ENCODE measurements at places on chromosomes 1 and 21.

- peak; percentile 54 for DNase-seq
Measured at GRCh38 chr1:24996983-24997893, 67.2 kb upstream of the RUNX3 start.

GRCh38 chr1:8015036-8015808, 10.9 kb downstream of the ERRFI1 start:
- DNase-seq: peak; percentile 66

GRCh38 chr21:39867198-39867650, at the start of gene PCP4:
Gene PCP4, plus strand, starts transcription at chr21:39867438. Its CDS starts 64 bp downstream, at chr21:39867502.
- peak; percentile 2 for DNase-seq

DNA sequence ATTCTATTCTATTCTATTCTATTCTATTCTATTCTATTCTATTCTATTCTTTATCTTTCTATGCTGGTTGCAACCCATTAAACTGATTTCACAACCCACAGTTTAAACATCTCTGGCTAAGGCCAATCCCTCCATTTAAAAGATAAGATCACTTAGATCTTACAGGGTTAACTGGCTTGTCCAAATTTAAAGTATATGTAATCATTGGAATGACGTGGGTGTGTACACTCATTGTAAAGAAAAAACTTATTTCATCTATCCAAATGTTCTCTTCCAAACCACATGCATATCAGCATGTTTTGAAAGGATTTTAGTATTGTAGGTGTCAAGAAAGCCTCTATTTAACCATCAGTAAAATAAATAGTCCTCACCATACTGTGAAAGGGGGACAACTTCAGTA, 299.6 kb upstream of the RUNX1 start:
- DNase-seq: no peak

- no peak for DNase-seq
Measured at GRCh38 chr1:154767315-154768240, 102.5 kb downstream of the KCNN3 start.

DNA sequence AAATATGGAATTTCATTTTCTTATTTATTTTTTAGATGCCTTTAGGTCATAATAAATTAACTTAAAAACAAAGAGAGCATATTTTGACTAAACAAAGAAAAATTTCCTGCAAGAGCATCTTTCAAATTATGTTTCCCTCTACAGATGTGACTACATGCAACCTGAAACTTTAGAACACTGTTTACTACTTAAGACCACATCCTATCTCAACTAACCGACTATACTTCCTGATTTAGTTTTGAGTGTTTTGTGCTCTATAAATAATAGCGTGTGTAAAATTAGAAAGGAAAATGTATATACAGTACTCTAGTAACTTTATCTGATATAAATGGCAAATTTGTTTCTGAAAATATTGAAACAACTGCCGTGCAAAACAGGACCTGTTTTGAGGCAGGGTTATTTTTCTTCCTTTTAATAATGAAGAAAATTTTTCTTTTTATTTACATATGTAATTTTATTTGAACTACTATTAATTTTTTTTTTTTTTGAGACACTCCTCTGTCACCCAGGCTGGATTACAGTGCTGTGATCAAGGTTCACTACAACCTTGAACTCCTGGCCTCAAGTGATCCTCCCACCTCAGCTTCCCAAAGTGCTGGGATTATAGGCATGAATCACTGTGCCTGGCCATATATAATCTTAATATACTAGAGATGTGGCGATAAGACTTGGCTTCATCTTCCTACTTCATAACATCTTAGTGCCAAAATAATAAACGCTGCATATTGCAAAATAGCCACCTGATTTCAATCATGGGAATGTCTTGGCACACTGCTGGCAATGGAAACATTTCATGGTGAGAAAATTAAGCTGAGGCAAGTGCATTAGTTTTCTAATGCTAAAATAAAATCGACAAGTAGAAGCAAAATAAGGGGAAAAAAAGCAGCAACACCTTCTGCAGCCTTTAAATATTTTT, 12.3 kb downstream of the ZRANB2 start:
- DNase-seq: no peak

DNA sequence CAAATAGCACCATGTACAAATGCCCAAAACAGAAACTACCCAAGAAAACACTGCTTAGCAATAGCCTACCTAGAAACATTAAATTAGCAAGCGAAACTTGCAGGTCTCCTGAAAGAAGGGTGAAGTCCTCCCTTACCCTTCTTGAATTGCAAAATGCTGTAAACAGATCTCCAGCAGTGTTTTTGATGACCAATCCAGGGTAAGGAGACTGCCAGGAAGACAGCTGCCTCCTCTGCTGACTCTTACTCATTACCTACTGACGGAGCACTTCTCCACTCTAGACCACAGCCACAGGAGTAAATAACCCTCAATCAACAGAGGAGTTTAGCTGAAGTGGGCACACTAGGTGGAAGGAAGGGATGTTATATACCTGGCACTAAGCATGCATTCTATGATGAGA, 32.2 kb upstream of the GADD45A start:
- no peak for DNase-seq

- no peak for DNase-seq
Measured at GRCh38 chr1:59688976-59689375, 125.8 kb upstream of the HOOK1 start.

GRCh38 chr1:230266456-230266855, 159.7 kb downstream of the PGBD5 start:
- no peak for DNase-seq

GRCh38 chr1:97196825-97197516, 475.4 kb downstream of the PTBP2 start:
- DNase-seq: no peak

- no peak for DNase-seq
Measured at GRCh38 chr1:157404063-157404501, 148.2 kb downstream of the FCRL5 start.

GRCh38 chr1:228393268-228393701, 13.3 kb downstream of the TRIM11 start:
- no peak for DNase-seq

DNA sequence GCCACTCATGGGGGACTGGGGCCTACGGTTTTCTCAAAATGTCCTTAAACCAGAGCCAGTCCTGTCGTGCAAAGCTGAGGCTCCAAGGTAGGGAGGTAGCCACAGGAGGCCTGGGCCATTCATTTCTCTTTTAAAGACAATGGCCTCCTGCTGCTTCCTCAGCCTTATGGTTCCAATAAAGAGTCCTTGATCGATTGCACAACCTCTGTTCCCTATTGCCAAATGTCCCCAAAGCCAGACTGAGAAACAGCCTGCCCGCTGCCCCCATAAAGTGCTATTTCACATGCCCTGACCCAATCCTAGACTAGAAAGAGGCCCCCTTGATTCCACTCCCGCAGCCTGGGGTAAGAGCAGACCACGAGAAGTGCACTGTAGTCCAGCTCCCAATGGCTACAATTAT, 166.7 kb downstream of the CLIC6 start:
- no peak for DNase-seq

DNA sequence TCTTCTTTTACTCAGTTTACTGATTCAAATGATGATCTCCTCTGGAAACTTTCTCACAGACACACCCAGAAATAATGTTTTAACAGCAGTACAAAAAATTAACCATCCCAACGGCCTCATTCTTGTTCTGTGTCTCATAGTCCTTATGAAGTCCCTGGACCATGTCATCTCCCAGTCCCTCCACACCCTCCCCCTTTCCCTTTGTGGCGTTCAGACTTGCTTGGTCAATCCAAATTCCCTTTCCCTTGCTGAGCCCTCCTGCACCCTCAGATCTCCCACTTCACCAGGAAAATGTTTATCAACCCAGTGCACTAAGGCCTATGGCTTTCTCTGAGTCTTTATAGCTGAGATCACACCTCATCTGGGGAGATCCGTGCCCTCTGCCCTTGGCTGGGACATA, 85.9 kb downstream of the CENPF start:
- DNase-seq: no peak

DNA sequence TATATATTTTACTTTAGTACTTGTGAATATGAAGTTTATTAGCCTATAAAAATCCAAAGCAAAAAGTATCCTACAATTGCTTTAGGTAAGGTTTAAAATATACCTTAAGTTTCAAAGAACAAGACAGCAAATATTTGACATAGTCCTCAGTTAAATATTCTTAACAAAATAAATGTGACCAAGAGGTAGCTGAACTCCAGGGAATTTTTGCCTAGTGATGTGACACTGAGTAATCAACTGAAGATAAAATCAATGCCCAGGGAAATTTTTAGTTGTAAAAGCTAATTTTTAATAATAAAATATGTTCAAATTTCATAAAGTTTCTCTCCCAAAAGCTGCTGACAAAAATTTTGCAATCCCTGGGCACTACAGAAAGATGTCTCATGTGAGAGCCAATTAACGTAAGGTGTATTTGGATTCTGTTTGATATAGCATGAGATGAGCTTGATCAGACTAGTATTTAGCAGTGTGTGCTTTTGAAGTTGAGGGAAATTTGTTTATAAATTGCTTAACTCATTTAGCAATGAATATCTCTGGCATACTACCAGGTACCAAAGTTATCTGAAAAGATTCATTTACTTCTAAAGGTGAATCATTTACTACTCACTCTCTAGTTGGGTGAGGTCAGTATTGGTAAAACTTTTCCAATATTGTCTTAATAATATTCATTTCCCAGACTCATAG, 80.2 kb upstream of the PALMD start:
- no peak for DNase-seq

DNA sequence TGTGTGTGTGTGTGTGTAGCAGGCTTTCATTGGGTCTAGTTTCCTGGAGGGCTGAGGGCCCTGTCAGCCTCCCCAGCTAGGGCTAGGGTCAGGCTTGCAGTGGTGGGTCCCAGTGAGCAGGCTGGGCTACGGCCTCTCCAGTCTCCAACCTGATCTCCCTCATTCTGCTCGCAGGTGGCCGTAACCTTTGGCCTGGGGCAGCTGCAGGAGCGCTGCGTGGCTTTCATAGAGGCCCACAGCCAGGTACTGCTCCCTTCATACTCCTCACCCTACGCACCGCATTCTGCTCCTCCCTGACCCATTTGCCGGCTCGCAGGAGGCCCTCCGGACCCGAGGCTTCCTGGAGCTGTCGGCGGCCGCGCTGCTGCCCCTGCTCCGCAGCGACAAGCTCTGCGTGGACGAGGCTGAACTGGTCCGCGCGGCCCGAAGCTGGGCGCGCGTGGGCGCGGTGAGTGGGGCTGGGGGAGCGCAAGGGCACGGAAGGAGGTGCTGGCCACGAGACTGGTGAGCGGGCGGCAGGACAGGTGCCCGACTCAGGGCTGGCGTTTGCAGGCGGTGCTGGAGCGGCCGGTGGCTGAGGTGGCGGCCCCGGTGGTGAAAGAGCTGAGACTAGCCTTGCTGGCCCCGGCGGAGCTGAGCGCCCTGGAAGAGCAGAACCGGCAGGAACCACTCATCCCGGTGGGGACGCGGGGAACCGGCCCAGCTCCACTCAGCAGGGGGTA, 4.7 kb downstream of the BTBD19 start:
- no peak for DNase-seq

DNA sequence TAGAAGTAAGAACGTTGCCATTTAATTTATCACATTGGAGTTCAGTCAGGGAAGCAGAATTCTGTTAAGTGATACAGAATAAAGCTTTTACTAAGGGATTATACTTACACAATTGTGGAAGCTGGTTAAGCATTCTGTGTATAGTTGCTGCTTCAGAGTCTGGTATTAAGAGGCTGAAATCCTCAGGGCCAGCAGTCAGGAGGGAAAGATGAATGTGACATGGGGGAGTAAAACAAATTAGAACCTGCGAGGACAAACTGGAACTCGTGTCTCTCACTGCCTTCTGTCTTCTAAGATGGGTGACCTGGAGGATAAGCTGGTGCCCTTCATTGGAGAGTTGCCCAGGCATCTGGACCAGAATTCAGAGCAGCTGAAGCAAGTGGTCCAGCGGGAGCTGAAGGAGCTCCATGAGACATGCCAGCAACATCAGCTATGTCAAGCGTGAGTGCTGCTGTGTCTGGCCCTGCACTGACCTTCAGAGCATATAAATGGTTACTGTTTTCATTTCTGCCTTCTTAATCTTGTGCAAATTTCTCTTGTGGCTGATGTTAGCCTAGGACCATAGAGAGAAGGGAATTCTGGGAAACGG, 23.0 kb downstream of the MARK1 start:
- DNase-seq: no peak

DNA sequence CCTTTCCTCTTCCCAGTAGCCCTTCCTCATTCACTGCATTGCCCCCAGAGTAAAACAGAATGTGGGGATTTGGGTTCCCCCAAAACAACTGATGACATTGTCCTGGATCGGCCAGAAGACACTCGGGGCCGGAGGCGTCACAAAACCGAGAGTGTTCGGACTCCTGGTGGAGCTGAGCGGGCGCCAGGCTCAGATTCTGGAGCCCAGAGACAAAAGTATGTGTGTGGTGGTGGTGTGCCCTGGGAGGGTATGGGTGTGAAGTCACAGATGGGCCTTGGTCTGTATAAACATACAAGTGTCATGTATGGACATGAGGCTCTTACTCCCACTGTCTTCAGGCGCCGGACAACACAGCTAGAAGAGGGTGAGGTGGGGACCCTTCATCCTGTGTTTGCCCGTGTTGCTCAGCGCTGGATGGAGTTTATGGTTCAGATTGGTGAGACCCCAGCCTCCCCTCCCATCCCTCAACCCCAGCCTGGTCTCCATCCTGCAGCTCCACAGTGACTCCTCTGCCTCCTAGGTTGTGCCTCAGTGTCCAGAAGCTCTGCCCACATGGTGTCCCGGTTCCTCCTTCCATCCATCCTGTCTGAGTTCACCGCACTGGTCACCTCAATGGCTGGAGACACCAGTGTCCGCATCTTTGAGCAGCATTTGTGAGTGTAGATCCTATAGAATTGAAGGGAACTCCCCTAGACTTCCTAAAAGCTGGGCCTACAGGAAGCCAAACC, 12.4 kb downstream of the HYI start:
- DNase-seq: no peak

Data from CD4-positive, alpha-beta T cell treated with Interleukin-12 subunit alpha and Interleukin-12 subunit beta, for 1 hour (primary cell).